ENCODE measurements at places on chromosomes 7 and 10.
A peak's percentile ranks its signal among the peaks of the same experiment; 100 is the strongest.

- no peak for DNase-seq
These were observed 17.7 kb downstream of the SOSTDC1 start for GRCh38 chr7:16447876-16448275.

DNA sequence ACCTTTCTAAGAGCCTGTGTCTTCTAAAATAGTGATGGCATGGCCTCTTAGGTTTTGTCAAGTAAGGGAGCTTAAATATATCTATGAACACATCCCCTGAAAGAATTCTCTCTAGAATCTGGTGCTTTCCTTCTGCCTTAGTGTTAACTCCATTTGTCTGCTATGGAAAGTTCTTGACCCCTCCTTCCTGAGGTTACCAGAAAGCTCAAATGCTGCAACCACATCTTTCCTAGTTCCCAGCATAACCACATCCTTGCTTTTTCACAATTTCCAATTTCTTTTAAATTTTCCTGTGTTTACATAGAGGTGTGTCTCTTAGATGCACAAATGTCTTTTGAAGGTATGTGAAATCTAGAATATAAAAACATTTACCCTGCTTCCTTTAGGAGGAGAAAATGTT is 16.4 kb upstream of the GSDME start:
- DNase-seq = no peak

- no peak for DNase-seq
These were observed 312.3 kb downstream of the REEP3 start for GRCh38 chr10:63833411-63834060.

GRCh38 chr7:155743177-155743576 is 69.1 kb downstream of the SHH start:
- no peak for DNase-seq

- DNase-seq = no peak
These were observed 106.7 kb downstream of the TES start for GRCh38 chr7:116316838-116317628.

DNA sequence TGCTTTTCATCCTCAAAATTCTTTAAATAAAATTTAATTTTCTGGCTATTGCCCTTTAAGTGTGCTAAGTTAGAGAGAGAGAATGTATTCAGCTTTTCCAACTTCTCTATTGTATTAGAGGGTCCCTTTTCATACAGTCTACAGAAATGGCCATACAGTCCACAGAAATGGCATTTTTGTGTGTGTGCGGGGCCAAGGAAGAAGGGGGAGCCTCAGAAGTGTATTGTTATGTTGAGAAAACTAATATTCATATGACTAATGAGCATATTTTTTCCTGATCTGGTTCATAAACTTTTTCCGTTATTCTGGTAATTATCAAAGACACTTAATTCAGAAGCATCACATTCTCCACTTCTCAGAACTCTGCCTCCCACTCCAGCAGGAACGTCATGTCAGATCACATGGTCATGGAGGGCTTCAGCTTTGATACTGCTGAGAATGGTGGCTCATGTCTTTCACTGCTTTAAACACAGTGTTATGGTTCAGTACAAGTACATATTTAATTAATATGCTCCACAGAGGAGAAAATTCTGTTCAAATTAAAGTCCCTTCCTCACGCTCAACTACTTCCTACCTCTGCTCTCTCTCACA is 37.1 kb downstream of the ELMO1 start:
- DNase-seq = no peak

DNA sequence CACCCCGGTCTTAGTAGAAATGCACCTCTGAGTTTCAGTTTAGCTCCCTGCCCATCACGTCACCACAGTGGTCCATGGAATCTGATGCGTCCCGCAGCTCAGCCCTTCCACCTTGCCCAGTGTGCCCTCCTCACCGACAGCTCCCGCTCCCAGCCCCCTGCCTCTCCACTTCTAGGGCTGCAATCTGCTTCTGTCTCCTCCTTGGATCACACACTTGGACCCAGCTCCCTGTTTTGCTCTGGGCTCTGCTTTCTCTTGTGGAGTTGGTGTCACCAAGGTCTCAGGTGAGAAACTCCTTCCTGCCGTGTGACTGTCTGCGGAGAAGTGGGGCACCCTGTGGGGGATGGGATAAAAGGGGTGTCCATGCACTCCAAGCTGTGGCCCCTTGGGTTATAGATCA is 37.9 kb downstream of the GPR26 start:
- no peak for DNase-seq

GRCh38 chr10:67618116-67618515 is 77.9 kb downstream of the CTNNA3 start:
- no peak for DNase-seq

DNA sequence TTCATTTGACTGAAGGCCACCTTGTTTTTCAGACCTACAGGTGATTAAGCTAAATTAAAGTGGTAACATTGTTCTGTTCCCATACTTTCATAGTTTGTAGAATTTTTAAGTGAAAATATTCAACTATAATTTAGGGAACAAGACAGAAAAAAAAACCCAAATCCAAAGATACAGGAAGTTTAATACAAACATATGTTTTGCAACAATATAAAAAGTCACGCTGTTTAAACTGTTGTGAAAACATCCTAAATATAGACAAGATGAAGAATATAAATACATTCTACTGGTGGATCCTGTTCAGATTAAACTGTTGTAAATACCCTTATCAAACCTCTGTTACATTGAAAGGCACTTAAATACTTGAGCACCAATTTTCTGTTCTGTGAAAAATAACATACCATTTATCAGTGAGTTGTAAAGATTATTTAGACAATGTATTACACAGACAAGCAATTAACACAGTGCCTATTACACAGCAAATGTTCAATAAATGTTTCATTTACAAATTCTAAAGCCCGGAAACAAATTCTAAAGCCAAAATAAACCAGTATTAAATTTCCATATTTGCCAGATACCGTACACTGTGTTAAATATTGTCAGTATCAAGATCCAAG is 14.2 kb downstream of the ASZ1 start:
- no peak for DNase-seq

DNA sequence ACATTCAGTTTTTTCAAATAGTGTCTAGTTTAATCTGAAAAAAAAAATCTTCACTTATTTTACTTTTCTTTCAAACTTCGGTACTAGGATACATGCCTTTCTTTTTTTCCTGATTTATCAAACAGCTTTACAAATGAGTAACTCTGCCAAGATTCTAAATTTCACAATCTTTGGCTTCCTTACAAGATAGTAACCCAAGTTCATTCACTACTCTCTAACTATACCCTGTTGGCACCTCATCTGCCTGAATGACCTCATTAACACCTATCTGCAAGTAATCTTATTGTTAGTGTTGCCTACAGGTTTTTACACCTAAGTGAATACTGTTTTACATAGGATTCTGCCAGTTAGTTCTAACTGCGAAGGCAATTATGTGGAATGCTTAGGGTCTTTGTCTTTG is 159.8 kb downstream of the FOXP2 start:
- DNase-seq = no peak

GRCh38 chr10:79046741-79047583 is 21.8 kb upstream of the ZMIZ1 start:
- DNase-seq = no peak

GRCh38 chr7:31133497-31133896 is 81.4 kb downstream of the ADCYAP1R1 start:
- DNase-seq = no peak

DNA sequence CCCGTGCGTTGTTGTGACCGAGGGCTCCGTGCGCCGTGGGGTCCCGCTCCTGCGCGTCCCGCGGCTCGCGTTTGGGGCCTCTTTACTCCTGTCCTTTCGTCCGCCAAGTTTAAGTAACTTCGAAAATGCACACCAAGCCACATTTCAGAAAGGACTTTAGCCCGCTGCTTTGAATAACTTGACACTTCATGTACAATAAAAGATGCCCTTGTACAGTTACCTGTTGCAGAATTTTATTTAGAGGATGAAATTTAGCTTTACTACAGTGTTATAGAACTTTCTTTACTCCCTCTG is 459 bp downstream of the SUGCT start:
- no peak for DNase-seq

- no peak for DNase-seq
These were observed 149.2 kb upstream of the GHITM start for GRCh38 chr10:83990126-83990525.

DNA sequence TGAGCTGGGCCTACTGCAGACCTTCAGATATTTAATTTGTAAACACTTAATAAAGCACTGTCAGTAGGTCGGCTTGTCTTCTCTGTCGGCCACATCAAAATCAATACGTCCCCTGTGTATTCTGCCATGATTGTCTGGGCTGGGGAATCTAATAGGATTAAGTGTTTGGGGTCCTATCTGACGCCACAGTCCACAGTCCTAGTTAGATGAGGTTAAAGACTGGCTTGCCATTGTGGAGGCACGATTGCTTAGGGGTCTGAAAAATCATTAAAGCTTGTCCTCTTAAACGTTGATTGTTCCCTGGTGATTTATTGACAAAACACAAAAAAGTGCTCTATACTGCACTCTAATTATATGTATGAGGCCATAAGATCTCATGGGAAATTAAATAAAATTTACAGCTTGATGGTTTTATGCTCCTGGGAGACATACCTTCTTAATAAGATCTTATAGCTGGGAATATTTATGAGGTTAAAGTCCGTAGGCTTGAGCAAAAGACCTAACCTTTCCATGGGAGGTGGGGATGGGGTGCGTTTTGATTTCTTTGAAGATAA is 650.3 kb upstream of the GALNT17 start:
- DNase-seq = no peak

DNA sequence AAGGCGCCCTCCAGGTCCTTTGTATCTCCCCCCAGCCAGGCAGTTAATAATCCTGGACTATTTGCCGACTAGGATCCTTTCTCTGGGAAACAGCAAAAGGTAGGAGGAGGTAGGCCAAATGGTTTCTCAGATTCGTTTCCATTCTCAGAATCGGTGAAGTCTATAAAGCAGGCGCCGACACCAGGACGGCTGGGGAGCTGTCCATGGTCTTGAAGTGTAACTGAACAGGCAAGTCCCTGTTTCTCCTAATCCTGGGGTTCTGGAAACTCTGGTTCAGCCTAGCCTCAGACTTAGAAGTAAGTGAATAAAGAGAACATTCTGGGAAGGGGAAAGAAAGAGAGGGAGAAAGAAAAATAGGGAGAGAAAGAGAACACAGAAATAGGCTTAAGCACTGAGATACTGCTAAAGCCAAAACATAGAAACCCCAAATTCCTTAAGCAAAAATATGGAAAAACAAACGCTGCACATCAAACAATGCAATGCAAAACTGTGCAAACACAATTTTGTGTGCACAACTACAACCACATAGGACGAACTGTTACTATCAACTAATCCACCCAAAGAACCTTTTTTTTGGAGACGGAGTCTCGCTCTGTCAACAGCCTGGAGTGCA is 11.1 kb upstream of the INA start:
- DNase-seq = peak; percentile 76

- DNase-seq = no peak
These were observed 181.7 kb downstream of the CCSER2 start for GRCh38 chr10:84510121-84510520.

DNA sequence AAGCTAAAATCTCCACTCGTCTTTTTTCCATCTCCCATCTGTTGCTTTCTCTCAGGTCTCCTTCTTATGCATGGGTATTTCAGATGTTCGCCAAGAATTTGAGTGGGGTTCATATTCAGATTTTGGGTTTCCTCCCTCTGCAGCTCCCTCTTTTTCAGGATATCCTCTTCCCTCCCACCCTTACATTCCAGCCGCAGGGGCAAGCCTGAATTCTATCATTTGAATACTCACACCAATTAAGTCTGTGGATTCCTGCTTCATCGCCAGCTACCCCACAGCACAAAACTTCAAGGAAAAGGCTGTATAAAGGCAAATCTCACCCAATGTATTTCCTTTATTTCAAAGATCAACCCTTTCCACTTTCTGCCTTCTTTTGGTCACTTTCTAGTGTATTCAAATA is 41.6 kb upstream of the FOXI2 start:
- DNase-seq = no peak

- DNase-seq = no peak
These were observed 81.6 kb downstream of the RSU1 start for GRCh38 chr10:16735671-16736070.

DNA sequence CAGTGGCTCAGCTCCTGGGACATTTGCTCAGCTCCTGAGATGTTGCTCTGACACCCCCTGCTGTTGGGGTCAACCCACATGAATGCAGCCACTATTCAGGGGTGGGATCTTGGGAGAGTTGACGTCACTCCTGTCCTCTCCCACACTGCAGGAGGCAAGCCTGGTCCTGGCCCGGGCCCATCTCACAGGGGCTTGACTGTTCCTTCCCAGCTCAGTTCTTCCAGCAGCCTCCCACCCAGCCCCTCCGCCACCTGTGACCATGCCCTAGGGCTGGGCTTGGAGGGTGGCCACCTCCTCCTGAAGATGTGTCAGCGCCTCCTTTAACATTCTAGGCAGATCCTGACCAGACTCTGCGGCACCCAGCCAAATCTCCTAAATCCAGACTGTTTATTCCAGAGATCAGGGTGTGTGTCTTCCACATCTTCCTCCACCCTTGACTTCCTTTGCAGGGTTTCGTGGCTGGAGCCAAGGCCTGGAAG is 19.1 kb upstream of the OPALIN start:
- DNase-seq = no peak

GRCh38 chr10:124999433-125000365 is 57.8 kb downstream of the ZRANB1 start:
- no peak for DNase-seq

- no peak for DNase-seq
These were observed 50.6 kb downstream of the PDK4 start for GRCh38 chr7:95545673-95546072.

DNA sequence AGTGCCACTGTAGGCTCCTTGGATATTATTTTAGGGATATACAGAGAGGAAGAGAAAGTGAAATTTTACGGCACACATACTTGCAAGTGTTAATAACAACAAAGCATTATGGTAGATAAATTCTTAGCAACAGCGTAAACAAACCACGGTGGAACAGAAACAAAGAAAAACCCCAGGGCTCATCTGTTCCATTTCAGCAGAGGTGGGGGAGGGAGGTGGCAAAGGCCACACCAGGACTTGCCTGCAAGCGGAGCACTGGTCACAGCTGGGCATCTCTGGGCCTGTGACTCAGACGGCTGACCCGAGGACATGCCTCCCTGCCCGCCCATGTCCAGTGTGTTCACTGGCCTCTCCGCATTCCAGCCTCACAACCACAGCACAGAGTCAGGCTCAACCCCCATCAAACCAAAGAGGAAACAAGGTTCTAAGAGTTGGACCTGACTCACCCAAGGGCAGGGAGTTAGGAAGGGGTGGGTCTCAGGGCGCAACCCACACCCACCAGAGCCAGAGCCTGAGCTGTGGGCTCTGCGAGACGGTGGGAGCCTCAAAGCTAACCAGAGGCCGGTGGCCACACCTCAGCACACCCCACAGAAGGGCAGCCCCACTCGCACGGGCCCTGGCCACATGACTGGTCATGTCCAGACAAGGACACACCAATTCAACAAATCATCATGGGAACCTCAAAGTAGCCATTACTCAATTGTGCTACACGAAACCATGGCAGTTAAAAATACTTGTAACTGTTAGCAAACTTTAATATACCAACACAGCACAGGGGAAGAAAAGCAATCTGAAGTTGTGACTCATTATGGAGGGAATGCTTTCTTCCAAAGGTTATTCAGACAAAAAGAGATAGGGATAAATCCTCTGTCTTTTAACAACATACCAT is 10.7 kb downstream of the ESYT2 start:
- no peak for DNase-seq

Data from progenitor cell of endocrine pancreas (in vitro differentiated cells).